ENCODE measurements at places on chromosomes 4 and X.

DNA sequence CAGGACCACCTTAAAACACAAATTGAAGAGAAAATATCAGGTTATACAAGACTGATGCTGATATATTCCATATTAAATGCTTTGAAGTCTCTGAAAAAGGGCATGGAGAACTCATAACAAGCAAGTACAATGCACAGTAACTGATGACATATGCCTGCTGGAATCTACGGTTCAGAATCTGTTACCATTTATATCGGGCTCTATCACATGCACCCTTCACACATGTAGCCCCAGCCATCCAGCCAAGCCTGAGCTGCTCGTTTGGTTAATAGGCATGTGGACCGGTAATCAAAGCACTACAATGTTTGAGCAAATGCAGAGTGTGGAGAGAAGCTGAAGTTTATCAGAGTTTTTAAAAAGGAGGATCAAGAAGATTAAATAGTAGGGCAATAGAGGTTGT, 11.8 kb downstream of the COMMD8 start:
- DNase-seq: no peak

GRCh38 chr4:98822144-98822543, 106.8 kb downstream of the EIF4E start:
- DNase-seq: no peak

GRCh38 chrX:31523884-31524536, 452.2 kb upstream of the FTHL17 start:
- DNase-seq: no peak

DNA sequence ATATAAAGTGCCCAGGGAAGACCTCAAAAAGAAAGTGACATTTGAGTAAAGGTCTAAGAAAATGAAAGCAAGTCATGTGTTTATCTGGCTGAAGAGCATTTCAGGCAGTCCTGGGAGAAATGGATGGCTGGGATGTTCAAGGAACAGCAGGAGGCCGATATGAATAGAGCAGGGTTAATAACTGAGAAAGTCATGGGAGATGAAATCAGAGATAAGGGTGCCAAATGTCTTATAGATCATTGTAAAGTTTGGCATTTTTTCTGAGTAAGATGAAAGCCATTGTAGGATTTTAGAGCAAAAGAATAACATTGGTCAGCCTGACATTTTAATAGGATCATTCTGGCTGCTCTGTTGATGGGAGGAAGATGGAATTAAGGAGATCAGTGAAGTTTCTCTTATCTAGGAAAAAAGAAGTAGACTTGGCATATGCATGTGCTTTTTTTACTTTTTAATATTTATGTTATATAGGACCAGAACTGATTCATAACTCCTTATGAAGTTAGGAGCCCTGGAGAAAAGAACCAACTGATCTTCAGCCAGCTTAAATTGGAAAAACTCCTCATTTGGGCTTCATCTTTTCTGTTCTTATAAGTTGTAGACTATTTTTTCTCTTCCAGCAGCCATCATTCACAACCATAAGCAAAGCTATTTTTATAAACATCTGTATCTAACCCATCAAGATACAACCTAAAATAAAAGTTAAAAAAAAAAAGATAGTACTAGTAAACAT, 18.6 kb downstream of the AIMP1 start:
- no peak for DNase-seq

DNA sequence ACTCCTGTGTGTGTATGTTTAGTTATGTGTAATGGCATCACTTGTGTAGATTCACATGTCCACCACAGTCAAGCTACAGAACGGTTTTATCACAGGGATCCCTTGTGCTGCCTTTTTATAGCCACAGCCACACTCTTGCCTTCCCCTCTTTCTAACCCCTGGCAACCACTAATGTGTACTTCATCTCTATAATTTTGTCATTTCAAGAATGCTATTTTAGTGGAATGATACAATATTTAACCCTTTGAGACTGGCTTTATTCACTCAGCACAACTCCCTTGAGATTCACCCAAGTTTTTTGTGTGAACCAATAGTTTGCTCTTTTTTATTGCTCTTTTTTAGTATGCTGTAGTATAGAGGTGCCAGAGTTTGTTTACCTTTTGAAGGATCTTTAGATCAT, 112.1 kb downstream of the CDKL5 start:
- DNase-seq: no peak

- DNase-seq: no peak
These were observed 268.0 kb downstream of the GABRG1 start for GRCh38 chr4:45855857-45856256.

GRCh38 chrX:42797651-42798269, 19.8 kb upstream of the PPP1R2C start:
- no peak for DNase-seq

DNA sequence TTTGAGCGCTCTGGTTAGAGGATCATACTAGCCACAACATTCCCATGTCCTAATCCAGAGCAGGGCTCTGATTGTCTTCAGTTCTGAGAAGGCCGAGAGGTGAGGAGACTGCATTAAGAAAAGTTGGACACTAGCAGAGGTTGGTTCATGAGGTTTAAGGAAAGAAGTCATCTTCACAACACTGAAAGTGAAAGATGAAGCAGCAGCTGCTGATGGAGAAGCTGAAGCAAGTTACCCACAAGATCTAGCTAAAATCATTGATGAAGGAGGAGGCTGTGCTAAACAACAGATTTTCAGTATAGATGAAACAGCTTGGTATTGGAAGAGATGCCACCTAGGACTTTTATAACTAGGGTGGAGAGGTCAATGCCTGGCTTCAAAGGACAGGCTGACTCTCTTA, 36.8 kb downstream of the RAP1GDS1 start:
- DNase-seq: no peak

DNA sequence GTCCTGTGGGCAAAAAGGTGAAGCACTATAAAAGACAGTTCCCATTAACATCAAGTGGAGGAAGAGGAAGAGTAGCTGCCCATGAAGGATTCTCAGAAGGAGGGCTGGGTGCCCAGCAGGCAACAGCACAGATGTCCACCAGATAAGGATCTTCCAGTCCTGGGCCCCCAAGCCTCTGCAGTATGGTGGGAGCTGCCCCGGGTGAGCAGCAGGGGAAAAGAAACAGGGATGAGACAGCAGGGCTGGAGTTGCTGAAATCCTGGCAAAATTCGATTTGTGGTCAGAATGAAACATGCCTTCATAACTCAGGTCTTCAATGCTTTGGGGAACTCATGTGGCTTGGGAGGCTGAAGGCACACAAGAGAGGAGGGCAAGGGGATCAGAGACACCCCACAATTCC, 94.6 kb downstream of the RASL11B start:
- DNase-seq: no peak

Measured in stimulated activated CD8-positive, alpha-beta memory T cell treated with anti-CD3 and anti-CD28 coated beads, Interleukin-15, amount 100 ng/mL, for 24 hours (primary cell).